Peyer's patch (tissue), 4 donors: ENCODE measurements at places on chromosomes 4 and X. TPM values are rescaled to one million over a fixed set of nuclear protein-coding genes. Genes with fewer than 3 reads are reported as not detected.

- no peak for DNase-seq
- H3K27ac ChIP-seq = peak overlapping the region; percentile 95
- H3K4me3 ChIP-seq = peak overlapping the region; percentile 100
Measured at GRCh38 chr4:931194-931959, 739 bp downstream of the GAK start.

GRCh38 chrX:49237060-49237459, 1.8 kb downstream of the CCDC22 start:
- no peaks in the 10 kb centered on the region for H3K4me1 ChIP-seq
- H3K27ac ChIP-seq = no peak overlapping the region
- H3K36me3 ChIP-seq = no peaks in the 10 kb centered on the region
- H3K27me3 ChIP-seq = no peaks in the 10 kb centered on the region
- H3K4me3 ChIP-seq = no peak overlapping the region
- no peak for DNase-seq

DNA sequence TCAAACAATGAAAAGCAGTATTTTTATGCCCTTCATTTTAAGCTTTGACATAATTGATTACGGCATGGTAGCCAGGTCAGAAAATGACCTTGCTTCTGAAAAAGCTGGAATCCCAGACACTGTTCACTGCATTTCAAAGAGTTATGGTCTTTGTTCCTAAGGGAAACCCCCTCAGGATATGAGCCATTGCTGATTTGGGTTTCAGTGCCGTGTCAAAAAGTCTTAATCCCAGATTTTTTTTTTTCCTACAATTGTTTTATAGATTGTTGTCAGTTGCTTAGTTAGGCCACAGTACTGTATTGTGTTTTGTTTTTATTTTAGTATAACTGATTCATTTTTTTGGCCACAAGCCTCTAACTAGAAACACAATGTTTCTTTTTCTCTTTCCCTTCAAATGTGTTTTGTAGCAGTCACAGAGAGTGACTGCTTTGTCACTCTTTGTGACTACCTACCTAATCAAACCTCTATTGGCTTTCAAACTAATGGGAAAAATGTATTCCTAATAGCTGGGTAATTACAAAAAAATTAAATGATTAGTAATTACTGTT, 10.3 kb downstream of the WDR44 start:
- DNase-seq = no peak
- H3K27me3 ChIP-seq = no peaks in the 10 kb centered on the region
- H3K4me3 ChIP-seq = no peak overlapping the region
- H3K36me3 ChIP-seq = no peaks in the 10 kb centered on the region
- no peak overlapping the region for H3K27ac ChIP-seq
- H3K4me1 ChIP-seq = no peaks in the 10 kb centered on the region

GRCh38 chr4:112318239-112319142, 21.3 kb downstream of the ALPK1 start:
- H3K27me3 ChIP-seq = no peaks in the 10 kb centered on the region
- H3K27ac ChIP-seq = no peak overlapping the region
- no peaks in the 10 kb centered on the region for H3K36me3 ChIP-seq
- no peaks in the 10 kb centered on the region for H3K4me1 ChIP-seq

DNA sequence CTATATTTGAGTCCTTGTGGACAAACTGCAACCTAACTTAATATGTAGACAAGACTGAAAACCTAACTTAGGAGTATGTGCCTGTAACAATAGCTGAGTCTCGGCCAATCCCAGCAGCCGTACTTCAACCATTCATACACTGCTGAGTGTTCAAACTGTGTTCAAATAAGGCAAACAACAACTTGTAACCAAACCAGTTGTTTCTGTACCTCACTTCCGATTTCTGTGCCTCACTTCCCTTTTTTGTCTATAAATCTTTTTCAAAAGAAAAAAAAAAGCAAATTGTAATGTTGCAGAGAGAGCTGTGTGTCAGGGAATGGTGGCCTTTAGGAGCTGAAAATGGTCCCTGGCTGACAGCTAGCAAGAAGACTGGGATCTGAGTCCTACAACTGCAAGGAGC, 46.0 kb downstream of the GEMIN8 start:
- H3K4me1 ChIP-seq = no peaks in the 10 kb centered on the region
- no peaks in the 10 kb centered on the region for H3K36me3 ChIP-seq
- DNase-seq = no peak
- no peak overlapping the region for H3K27ac ChIP-seq
- no peak overlapping the region for H3K4me3 ChIP-seq

GRCh38 chrX:47158131-47158530, 13.1 kb downstream of the RBM10 start:
- H3K4me3 ChIP-seq = no peak overlapping the region
- no peaks in the 10 kb centered on the region for H3K27me3 ChIP-seq
- peak; percentile 38 for DNase-seq
- no peaks in the 10 kb centered on the region for H3K4me1 ChIP-seq

DNA sequence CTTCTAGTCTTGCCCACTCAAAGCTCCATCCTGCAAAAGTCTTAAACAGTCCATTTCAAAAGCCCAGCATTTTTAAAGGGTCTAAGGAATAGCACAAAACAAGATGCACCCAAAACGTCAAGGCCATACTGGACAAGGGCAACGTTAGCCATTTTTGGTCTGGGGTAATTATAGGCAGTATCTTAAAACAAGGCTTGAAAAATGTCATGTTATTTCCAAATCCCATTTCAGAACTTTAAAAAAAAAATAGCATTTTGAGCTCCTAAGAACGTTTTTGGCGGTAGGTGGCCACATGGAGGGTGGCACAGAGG, 584 bp upstream of the TMEM165 start:
- no peaks in the 10 kb centered on the region for H3K36me3 ChIP-seq
- no peaks in the 10 kb centered on the region for H3K4me1 ChIP-seq
- H3K27ac ChIP-seq = peak overlapping the region; percentile 97
- peak overlapping the region; percentile 77 for H3K4me3 ChIP-seq

The PPP1R2C gene
- not detected for total RNA-seq

The TXK gene
- total RNA-seq = 3.9 TPM

The CENPE gene
- total RNA-seq = 4.2 TPM

The S100G gene
- not detected for total RNA-seq
